AG10803 (cell line): ENCODE measurements at places on chromosomes 1 and 21.
A peak's percentile ranks its signal among the peaks of the same experiment; 100 is the strongest.

- peak; percentile 17 for DNase-seq
Observed at GRCh38 chr1:41021526-41022308, at the start of gene SLFNL1. SLFNL1 (minus strand) TSS chr1:41021725; CDS start chr1:41020660, 1,065 bp downstream.

GRCh38 chr1:87219626-87220025 is 109.1 kb upstream of the LMO4 start:
- no peak for DNase-seq

DNA sequence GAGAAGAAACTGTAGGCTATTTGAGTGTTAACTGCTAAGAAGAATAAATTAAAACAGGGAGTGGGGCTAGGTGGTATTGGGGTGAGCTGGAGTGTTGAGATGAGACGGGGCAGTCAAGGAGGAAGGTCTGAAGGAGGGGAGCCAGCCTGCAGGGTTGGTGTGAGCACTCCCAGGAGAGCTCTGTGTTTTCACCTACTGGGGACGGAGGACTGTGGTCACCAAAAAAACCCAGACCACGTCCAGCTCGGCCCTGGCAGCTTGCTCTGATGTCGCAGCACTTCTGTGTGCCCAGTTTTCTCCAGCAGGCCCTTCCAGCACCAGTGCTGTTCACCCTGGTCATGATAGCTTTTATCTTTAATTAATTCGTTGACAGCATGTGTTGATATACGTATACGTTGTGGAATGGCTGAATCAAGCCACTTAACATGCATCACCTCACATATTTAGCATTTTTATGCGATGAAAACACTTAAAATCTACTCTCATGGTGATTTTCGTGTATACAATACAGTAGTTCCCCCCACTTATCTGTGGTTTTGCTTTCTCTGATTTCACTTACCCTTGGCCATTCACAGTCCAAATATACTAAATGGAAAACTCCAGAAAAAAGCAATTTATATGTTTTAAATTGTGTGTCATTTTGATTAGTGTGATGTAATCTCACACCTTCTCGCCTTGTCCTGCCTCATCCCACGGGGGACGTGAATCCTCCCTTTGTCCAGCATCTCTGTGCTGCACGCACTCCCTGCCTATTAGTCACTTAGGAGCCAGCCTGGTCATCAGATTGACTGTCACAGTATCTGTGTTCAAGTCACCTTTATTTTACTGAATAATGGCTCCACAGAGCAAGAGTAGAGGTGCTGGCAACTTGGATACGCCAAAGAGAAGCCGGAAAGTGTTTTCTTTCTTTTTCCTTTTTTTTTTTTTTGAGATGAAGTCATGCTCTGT is 12.3 kb downstream of the FAM3B start:
- DNase-seq: no peak

GRCh38 chr1:19818324-19818723 is 3.2 kb upstream of the RNF186 start:
- DNase-seq: no peak

DNA sequence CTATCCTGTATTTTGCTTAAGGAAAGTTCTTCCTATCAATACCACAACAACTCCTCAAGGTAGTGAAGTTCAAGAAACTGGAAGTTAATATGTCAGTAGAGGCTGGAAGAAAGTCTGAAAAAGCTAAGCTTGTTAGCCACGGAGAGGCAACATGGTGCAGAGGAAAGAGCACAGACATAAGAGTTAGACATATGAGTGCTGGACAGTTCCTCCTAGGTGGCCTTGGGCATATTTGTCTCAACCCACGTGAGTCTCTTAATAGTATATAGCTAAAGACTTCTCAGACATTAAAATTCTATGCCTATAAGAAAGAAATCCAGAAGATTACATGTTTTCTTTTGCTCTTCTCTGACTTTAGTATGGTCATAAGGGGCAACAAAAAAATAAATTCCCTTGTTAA is 22.8 kb upstream of the RRP15 start:
- DNase-seq: no peak
